ENCODE measurements at places on chromosomes 11 and 22.

DNA sequence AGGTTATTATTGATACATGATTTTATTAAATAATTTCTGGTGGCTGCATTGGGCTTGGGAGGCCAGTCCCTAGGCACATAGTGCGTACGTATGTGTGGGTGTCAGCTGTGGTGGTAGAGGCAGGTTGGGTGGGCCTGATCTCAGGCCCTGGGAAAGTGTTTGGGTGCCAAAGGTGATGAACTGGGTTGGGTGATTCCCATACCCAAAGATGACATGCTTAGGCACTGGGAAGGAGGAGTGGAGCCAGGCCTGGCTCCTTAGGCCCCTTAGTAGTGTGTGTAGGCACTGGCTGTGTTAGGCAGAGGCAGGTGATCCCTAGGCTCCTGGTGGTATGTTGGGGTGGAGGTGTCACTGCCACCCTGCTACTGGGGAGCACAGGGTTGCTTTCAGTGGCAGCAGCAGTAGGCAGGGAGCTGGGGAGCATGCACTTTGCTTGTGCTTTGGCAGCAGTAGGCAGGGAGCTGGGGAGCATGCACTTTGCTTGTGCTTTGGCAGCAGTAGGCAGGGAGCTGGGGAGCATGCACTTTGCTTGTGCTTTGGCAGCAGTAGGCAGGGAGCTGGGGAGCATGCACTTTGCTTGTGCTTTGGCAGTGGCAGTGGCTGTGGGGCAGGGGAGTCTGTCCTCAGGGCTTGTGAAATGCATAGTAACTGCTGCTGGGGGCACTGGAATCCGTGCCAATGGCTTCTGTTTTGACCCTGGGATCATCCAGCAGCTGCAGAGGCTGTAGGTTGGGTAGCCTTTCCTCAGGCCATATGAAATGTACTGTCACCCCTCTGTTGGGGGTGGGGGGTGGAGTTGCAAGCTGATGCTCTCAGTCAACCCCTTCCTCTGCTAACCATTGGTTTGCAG is 84.4 kb downstream of the RRM1 start:
- no peak for DNase-seq

- no peak for DNase-seq
Measured at GRCh38 chr11:93166862-93167261, 30.9 kb downstream of the SLC36A4 start.

GRCh38 chr22:43923191-43923590 is 414 bp upstream of the PNPLA3 start:
- no peak for DNase-seq

GRCh38 chr22:50601669-50602337 is 1.2 kb downstream of the MAPK8IP2 start:
- no peak for DNase-seq

DNA sequence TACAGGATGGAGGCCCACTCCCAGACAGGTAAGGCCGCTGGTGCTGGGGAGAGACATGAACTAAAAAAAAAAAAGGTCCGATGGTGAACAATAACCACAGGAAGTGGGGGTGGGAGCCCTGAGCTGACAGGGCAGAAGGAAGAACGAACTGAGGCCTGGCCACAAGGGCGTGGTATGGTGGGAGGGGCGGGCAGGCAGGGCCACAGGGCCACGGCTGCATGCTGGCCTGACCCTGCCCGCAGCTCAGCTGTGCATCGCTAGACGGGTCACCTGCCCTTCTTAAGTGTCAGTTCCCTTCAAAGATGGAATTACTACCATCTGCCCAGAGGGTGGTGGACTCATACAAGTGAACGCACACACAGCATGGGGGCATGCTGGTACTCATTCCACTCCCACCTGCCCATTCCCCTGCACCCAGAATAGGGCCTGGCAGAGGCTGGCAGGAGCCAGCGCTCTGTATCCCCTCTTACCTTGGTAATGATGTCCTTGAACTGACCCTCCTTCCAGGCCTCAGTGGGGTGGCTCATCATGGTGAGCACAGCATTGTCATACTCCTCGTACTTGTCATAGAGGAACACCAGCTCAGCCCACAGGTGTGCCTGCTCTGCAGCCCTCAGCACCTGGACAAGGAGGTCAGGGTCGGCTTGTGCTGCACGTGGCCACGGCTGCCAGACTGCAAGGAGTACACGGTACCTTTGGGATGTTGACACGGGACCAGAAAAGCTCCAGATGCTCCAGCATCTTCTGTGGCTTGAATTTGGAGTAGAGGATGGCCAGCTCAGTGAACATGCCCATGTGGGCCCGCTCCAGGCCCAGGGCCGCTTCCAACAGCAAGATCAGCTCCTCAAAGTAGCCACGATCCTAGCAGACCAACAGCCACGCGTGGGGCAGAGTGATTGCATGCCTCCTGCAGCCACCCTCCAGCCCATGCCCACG is 17.5 kb upstream of the SLC25A1 start:
- no peak for DNase-seq

DNA sequence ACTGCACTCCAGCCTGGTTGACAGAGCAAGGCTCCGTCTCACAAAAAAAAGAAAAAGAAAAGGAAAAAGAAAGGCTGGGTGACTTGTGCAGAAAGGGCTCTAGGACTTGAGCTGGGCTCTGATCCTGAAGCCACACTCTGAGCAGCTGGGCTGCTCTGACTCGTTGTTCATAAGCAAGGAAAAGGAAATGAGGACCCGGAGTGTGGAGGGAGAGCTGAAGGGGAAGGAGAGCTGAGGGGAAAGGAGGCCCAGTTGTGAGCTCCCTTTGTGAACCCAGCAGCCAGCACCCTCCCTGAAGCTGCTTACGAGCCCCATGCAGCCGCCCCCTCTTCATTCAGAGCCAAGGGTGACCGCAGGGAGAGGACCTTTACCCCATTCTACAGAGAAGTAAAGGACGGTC is 12.3 kb upstream of the SH3BP1 start:
- no peak for DNase-seq

DNA sequence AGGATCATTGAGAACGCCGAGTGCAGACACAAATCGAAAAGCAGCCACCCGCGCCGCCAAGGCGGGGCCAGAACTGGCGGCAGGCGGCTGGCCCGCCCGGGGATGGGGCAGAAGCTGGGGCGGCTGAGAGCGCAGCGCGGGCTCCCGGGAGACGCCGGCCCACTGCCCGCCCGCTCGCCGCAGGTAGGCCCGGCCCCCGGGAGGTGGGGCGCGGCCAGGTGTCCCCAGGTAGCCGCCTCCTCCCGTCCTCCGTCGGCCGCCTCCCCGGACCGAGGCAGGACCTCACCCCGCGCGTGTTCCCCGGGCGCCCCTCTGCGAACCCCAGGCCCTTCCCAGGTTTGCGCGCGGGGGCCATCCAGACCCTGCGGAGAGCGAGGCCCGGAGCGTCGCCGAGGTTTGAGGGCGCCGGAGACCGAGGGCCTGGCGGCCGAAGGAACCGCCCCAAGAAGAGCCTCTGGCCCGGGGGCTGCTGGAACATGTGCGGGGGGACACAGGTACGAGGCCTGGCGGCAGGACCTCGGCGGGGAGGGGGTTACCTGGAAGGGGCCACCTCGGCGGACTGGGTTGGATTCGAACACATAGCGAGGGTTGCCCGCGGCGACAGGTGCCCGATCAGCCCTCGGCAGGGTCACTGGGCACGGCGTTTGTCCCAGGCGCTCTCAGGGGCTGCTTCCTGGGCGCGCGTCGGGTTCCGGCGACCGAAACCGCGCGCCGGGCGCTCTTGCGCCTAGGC is at the start of gene PRRG4:
TSS of gene PRRG4 (plus strand) at position 248 of the 733 bp plus-strand sequence. CDS start 603 bp downstream, outside the sequence.
- peak; percentile 64 for DNase-seq

DNA sequence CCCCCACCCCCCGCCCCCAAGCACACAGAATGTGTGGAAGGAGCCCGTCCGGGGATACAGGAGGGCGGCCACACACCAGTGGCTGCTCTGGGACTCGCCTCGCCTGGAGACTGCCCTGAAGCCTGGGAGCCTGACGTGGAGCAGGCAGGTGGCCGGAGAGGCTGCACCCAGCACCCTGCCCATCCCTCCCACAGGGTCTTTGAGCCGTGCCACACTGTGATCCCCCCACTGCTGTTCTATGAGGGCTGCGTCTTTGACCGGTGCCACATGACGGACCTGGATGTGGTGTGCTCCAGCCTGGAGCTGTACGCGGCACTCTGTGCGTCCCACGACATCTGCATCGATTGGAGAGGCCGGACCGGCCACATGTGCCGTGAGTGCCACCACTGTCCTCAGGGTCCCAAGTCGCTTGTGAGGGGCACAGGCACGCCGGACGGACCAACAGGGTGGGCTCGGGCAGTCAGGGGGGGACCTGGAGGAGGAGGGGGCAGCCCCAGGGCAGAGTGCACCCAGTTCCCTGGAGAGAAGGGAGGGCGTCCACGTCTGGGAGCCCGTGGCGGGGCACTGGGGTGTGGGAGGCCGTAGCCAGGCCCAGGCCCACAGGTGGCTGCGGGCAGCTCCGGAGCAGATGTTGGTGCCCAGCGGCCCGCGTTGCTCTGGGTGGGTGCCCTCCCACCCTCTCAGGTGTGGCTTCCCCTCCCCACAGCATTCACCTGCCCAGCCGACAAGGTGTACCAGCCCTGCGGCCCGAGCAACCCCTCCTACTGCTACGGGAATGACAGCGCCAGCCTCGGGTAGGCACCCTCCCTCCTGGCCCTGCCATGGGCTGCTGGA is 27.0 kb upstream of the MUC5B start:
- DNase-seq: peak; percentile 4

- no peak for DNase-seq
Measured at GRCh38 chr11:63716046-63716445, 34.7 kb downstream of the RTN3 start.

GRCh38 chr22:38505541-38506117 is 482 bp downstream of the DDX17 start:
- peak; percentile 44 for DNase-seq

Measured in GM12892 (cell line).